ENCODE measurements at places on chromosomes 5 and 9.
A peak's percentile ranks its signal among the peaks of the same experiment; 100 is the strongest.

GRCh38 chr9:22447618-22448305, 1.1 kb downstream of the DMRTA1 start:
- peak overlapping the region; percentile 43 for H3K4me3 ChIP-seq
- no peaks in the 10 kb centered on the region for H3K36me3 ChIP-seq
- peak overlapping the region; percentile 96 for H3K27ac ChIP-seq
- no peak for DNase-seq

DNA sequence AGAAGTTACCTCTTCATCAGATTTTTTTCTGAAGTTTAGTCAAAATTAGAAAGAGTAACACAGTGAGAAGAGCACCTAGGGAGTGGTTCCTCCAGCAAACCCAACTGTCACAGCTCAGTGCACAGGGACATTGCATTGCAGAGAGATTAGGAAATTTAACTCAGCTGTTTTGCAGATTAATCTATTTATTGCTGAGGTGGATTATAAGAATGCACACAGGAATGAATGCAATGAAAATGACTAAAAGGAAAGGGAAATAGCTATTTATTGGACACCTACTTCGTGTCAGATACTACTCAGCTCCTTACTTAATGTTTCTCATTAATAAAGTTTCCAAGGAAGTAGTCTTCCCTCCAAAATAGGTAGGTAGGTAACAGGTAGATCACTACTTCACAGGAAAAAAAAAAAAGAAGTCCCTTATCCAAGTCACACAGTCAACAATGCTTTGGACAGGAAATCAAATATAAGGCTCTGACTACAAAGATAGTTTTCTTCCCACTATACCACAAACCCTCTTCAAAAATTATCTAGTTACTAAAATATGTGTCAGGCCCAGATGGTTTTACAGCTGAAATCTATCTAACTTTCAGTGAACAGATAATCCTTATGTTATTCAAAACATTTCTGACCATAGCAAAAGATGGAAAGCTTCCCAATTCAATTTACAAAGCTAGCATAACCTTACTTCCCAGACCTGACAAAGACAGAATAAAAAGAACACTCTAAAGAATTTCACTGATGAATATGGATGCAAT, 442.2 kb upstream of the MPDZ start:
- H3K27me3 ChIP-seq = no peaks in the 10 kb centered on the region
- H3K36me3 ChIP-seq = no peaks in the 10 kb centered on the region
- no peaks in the 10 kb centered on the region for H3K4me1 ChIP-seq
- no peak for DNase-seq
- no peak overlapping the region for H3K27ac ChIP-seq

DNA sequence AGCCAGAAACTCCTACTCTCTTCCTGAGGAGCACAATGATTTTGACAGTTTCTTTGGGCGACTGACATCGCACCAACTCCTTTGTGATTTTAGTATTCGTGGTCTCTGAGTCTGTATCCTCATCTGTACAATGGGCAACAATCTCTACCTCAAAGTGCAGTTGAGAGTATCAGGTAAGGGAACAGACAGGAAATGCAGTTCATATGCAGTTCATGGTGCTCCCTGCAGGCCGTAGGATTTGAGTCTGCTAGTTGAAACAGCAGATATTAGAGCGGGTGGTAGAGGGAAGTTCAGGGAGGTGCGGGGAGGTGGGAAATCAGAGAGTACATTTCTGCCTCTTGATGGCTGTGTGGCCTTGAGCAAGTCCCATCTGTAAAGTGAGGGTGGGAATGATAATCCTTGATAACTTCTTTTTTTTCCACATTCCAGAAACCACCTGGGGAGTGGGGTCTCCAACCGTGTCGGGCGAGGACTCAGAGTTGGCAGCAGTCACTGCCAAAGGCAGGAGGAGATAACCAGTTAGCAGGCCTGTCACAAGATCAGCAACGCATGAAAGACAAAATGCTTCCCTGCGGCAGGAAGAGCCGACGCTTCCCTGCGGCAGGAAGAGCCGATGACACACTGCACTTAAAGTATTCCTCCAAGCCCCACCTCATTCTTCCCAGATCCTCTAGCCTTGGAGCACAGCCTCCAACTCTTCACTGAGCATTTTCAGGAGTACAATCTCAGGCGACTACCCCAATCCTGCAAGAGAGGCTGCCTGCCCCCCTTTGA, 6.0 kb upstream of the NEK6 start:
- H3K27me3 ChIP-seq = no peaks in the 10 kb centered on the region
- H3K36me3 ChIP-seq = no peaks in the 10 kb centered on the region
- no peak for DNase-seq
- H3K27ac ChIP-seq = no peak overlapping the region
- no peak overlapping the region for H3K4me3 ChIP-seq
- peaks cover 18% of the 10 kb centered on the region for H3K4me1 ChIP-seq

DNA sequence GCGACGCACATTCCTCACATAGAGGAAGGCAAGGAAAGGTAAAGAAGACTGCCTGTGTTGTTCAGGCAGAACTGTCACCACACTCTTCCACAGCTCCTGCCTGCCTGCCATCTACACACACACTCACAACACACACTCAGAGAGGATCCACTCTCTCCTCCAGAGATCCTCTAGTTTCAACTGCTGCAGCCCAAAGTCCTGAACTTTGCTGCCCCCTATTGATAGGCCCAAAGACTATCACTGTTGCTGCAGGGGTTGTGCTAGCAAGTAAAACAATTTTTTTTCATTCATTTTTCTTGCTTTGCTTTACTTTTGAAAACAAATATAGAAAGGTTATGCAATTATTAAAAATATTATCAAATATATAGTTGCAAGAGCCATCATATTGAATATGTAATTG, 5.9 kb upstream of the CFAP90 start:
- H3K27ac ChIP-seq = no peak overlapping the region
- H3K4me3 ChIP-seq = no peak overlapping the region
- peak; percentile 23 for DNase-seq
- H3K36me3 ChIP-seq = peaks cover 8% of the 10 kb centered on the region
- no peaks in the 10 kb centered on the region for H3K4me1 ChIP-seq
- H3K27me3 ChIP-seq = no peaks in the 10 kb centered on the region

GRCh38 chr9:18384066-18384465, 89.9 kb upstream of the ADAMTSL1 start:
- H3K4me1 ChIP-seq = peaks cover 4% of the 10 kb centered on the region
- H3K27ac ChIP-seq = no peak overlapping the region
- no peaks in the 10 kb centered on the region for H3K27me3 ChIP-seq
- no peak for DNase-seq

GRCh38 chr5:146118322-146118721, 12.9 kb upstream of the PLAC8L1 start:
- H3K36me3 ChIP-seq = peaks cover 9% of the 10 kb centered on the region
- no peak overlapping the region for H3K4me3 ChIP-seq
- no peaks in the 10 kb centered on the region for H3K27me3 ChIP-seq

- H3K27ac ChIP-seq = no peak overlapping the region
- no peaks in the 10 kb centered on the region for H3K27me3 ChIP-seq
- H3K4me1 ChIP-seq = no peaks in the 10 kb centered on the region
- peaks cover 48% of the 10 kb centered on the region for H3K36me3 ChIP-seq
- no peak for DNase-seq
Measured at GRCh38 chr9:128575469-128575868, 23.1 kb downstream of the SPTAN1 start.

DNA sequence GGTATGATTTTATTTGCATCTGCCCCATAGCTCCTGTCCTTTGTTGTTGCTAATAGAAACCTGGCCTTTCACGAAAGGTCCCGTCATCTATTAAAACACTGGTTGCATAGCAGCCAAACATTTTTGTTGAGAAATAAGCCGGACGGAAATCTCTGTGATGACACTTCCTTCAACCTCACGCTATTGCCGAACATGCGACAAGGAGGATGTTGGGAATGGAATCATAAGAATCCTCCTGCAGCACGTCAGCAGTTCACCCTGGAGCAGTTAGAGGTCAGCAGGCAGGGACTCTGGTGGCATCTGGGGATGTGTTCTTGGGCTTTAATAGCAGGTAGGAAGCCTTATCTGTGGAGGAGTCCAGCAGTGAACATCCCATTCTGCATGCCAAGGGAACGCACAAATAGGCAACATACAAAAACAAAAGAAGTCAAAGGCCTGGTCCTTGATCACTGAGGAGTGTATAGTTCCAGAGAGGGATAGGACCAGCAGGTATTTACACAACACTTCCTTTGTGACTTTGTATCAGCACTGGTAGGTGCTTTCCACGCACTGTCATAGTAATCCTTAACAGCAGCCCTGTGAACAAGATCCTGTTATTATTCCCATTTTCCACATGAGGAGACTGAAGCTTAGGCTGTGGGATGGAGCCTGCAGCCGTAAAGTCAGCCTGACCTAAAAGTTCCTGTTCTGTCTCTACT, 33.4 kb downstream of the ARHGAP26 start:
- no peaks in the 10 kb centered on the region for H3K27me3 ChIP-seq
- no peak overlapping the region for H3K27ac ChIP-seq
- H3K4me1 ChIP-seq = peaks cover 3% of the 10 kb centered on the region
- H3K36me3 ChIP-seq = no peaks in the 10 kb centered on the region
- no peak overlapping the region for H3K4me3 ChIP-seq

- H3K4me3 ChIP-seq = no peak overlapping the region
- H3K27ac ChIP-seq = no peak overlapping the region
- no peaks in the 10 kb centered on the region for H3K27me3 ChIP-seq
- H3K36me3 ChIP-seq = no peaks in the 10 kb centered on the region
- no peak for DNase-seq
Measured at GRCh38 chr5:140266471-140267200, 36.3 kb downstream of the PFDN1 start.

- H3K4me3 ChIP-seq = peak overlapping the region; percentile 65
- H3K36me3 ChIP-seq = peaks cover 21% of the 10 kb centered on the region
- H3K27ac ChIP-seq = no peak overlapping the region
- H3K27me3 ChIP-seq = peaks cover 13% of the 10 kb centered on the region
- DNase-seq = no peak
Measured at GRCh38 chr5:176608937-176609723, 826 bp downstream of the GPRIN1 start.

GRCh38 chr9:109923471-109923760, 143.4 kb downstream of the PALM2AKAP2 start:
- H3K4me1 ChIP-seq = no peaks in the 10 kb centered on the region
- H3K27me3 ChIP-seq = no peaks in the 10 kb centered on the region
- H3K36me3 ChIP-seq = no peaks in the 10 kb centered on the region
- no peak overlapping the region for H3K27ac ChIP-seq
- no peak for DNase-seq

GRCh38 chr5:134524826-134525682, at the start of gene JADE2:
Gene JADE2 (plus strand): TSS chr5:134525670. CDS start chr5:134535858, 10,188 bp downstream.
- H3K4me1 ChIP-seq = peaks cover 4% of the 10 kb centered on the region
- no peaks in the 10 kb centered on the region for H3K36me3 ChIP-seq
- no peak within 1 kb of the TSS for H3K27ac ChIP-seq

DNA sequence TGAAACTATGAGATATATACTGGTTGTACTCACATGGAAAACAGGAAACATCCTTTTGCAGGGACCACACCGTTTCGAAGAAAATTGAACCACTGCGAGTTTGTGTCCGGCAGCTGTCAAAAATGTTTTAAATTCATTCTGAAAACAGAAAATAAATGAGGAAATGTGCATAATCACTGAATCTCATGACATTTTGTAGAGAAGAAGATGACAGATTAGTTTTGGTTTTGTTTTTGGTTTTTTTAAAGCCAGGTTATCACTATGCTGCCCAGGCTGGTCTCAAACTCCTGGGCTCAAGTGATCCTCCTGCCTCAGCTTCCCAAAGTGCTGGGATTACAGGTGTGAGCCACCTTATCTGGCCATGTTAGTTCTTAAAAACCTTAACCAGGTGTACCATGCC, 3.5 kb downstream of the TXNDC8 start:
- H3K36me3 ChIP-seq = no peaks in the 10 kb centered on the region
- H3K4me3 ChIP-seq = no peak overlapping the region
- H3K27ac ChIP-seq = no peak overlapping the region
- H3K4me1 ChIP-seq = no peaks in the 10 kb centered on the region

- no peaks in the 10 kb centered on the region for H3K36me3 ChIP-seq
- no peaks in the 10 kb centered on the region for H3K4me1 ChIP-seq
- H3K27me3 ChIP-seq = no peaks in the 10 kb centered on the region
- DNase-seq = no peak
Measured at GRCh38 chr9:11805969-11806368, 887.2 kb upstream of the TYRP1 start.

GRCh38 chr5:89445106-89445745, 562.2 kb upstream of the MEF2C start:
- no peak overlapping the region for H3K27ac ChIP-seq
- DNase-seq = no peak
- H3K4me1 ChIP-seq = no peaks in the 10 kb centered on the region
- no peaks in the 10 kb centered on the region for H3K36me3 ChIP-seq

DNA sequence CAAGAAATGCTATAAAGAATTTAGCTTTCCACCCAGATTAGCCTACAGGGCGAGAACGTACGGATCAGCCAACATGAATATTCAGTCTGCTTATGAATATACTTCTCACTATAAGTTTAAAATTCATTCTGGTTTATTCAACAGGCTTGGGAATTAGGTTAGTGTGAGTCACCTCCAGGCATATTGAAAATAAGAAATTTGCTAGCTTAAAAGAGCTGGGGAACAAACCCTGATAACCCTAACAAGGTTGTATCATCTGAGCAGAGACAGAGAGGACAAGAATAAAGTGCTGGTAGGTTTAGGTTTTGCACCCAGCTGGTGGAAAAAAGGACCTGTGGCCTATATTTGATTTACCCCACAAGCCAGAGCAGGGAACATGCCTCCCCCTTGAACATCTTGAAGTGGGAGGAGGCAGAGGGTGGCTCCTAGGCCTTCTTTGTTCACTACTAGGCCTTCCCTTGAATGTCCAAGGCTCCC, 12.3 kb downstream of the FNBP1 start:
- no peaks in the 10 kb centered on the region for H3K4me1 ChIP-seq
- no peaks in the 10 kb centered on the region for H3K36me3 ChIP-seq
- H3K27me3 ChIP-seq = no peaks in the 10 kb centered on the region
- no peak for DNase-seq
- H3K27ac ChIP-seq = no peak overlapping the region
- H3K4me3 ChIP-seq = no peak overlapping the region

- no peak overlapping the region for H3K27ac ChIP-seq
- H3K36me3 ChIP-seq = no peaks in the 10 kb centered on the region
- no peak overlapping the region for H3K4me3 ChIP-seq
- H3K4me1 ChIP-seq = no peaks in the 10 kb centered on the region
- no peak for DNase-seq
- no peaks in the 10 kb centered on the region for H3K27me3 ChIP-seq
Measured at GRCh38 chr9:104604801-104605200, 626 bp downstream of the OR13C2 start.

DNA sequence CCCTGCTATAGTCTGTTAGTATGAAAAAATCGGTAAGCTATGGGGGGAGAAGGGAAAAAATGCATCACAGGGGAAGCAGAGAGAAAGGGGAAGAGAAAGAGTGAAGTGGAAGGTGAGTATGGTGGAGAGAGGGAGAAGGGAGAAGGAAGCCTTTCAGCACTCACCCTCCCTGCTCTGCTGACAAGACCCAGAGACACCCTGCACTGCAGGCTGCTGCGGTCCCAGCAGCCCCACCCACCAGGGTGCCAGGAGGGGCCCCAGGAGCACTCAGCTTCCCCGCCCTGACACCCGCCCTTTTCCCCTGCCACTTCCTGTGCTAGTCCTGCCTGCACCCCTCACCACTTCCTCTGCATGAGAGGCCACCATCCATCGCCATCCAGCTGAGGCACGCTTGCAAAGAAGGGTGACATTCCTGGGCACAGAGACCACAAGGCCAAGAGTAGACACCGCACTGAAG, 12.7 kb downstream of the STK10 start:
- no peaks in the 10 kb centered on the region for H3K36me3 ChIP-seq
- H3K4me1 ChIP-seq = peaks cover 6% of the 10 kb centered on the region
- H3K27ac ChIP-seq = no peak overlapping the region
- DNase-seq = no peak
- H3K27me3 ChIP-seq = no peaks in the 10 kb centered on the region
- H3K4me3 ChIP-seq = no peak overlapping the region

- H3K27me3 ChIP-seq = no peaks in the 10 kb centered on the region
- H3K4me3 ChIP-seq = no peak overlapping the region
- no peak for DNase-seq
- H3K4me1 ChIP-seq = no peaks in the 10 kb centered on the region
- no peak overlapping the region for H3K27ac ChIP-seq
Measured at GRCh38 chr5:75475364-75475763, 36.1 kb downstream of the CERT1 start.

Measured in neuronal stem cell (in vitro differentiated cells).